Ovary (tissue), 10 donors: ENCODE measurements at places on chromosomes 16 and 17. TPM values are rescaled to one million over a fixed set of nuclear protein-coding genes. Genes with fewer than 3 reads are reported as not detected.

Gene TMED6
- total RNA-seq, result 0.74 TPM

Gene PROCA1
- 6.5 TPM for total RNA-seq

Gene STX1B
- 1.5 TPM for total RNA-seq

Gene ARL2BP
- total RNA-seq, result 53.0 TPM

Gene TRPV2
- total RNA-seq, result 10.4 TPM

Gene TUBB3
- total RNA-seq, result 2.4 TPM

Gene ADAD2
- not detected for total RNA-seq

Gene ODAD4
- 11.0 TPM for total RNA-seq

Gene PRSS8
- total RNA-seq, result not detected

Gene PYCARD
- total RNA-seq, result 9.4 TPM

Gene TMEM235
- not detected for total RNA-seq

Gene MLST8
- 24.5 TPM for total RNA-seq

Gene PRCD
- 4.6 TPM for total RNA-seq

DNA sequence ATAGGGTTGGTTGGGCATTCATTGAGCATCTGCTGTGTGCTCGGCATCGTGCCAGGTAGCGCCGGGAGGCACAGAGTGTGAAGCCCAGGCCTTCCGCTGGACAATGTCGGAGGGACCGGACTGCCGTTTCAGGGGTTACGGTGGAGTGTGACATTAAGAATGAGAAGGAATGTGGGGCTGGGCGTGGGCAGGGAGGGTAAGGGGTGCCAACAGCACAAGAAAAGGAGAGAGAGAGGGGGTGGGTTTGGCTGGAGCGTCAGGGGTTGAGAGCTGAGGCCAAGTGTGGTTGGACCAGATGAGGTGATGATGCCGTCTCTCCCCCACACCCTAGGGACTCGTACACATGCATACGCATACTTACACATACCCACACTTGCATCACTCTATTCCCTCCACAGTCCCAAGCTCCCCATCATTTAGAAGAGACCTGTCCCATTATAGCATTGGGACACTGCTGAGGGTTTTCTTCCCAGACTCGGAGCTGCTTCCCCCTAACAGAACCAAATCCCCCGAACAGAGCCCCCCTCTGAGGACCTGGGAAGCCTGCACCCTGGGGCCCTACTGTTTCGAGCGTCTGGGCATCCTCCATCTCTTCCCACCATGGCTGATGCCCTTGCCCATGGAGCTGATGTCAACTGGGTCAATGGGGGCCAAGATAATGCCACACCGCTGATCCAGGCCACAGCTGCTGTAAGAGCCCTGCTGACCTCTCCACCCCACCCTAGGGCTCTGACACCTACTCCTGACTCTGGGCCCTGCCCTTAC is 3.3 kb upstream of the KCTD11 start:
- DNase-seq, result peak; percentile 66

DNA sequence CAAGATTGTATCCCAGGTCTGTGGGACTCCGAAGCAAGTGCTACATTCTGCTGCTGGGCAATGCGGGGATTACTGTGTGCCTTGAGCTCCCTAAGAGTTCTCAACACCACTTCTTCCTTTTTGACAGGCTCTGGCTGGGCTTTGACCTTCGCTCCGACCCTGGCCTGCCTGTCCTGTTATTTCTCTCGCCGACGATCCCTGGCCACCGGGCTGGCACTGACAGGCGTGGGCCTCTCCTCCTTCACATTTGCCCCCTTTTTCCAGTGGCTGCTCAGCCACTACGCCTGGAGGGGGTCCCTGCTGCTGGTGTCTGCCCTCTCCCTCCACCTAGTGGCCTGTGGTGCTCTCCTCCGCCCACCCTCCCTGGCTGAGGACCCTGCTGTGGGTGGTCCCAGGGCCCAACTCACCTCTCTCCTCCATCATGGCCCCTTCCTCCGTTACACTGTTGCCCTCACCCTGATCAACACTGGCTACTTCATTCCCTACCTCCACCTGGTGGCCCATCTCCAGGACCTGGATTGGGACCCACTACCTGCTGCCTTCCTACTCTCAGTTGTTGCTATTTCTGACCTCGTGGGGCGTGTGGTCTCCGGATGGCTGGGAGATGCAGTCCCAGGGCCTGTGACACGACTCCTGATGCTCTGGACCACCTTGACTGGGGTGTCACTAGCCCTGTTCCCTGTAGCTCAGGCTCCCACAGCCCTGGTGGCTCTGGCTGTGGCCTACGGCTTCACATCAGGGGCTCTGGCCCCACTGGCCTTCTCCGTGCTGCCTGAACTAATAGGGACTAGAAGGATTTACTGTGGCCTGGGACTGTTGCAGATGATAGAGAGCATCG is 2.4 kb downstream of the SLC16A13 start:
- DNase-seq, result peak; percentile 33

GRCh38 chr17:66636111-66636510 is 198.8 kb upstream of the CACNG5 start:
- DNase-seq, result no peak

GRCh38 chr17:2369551-2370210 is 31.2 kb downstream of the MNT start:
- DNase-seq, result no peak

DNA sequence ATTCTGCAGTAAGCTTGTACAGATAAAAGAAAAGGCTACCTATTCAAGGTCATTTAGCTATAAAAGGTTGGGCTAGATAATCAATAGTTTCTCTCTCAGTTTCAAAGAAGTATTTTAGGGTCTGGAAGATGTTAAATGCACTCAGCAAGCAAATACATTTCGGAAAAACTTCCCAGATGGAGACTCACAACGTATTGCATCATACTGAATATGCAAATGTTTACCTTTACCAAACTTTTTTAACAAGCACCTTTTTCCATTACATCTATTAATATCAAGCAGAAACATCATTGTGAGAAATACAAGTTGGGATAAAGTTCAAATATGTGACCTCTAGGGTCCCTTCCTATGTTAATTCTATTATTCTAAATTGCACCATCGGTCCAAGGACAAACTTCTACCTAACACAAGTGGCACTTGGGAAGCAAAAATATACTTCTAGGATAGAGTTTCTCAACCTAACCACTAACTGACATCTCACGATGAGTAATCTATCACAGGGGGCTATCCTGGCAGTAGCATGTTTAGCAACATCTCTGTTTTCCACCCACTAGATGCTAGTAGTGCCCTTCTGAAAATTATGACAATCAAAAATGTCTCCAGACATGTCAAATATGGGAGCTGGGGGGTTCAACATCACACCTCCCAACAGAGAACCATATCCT is 14.5 kb downstream of the KANSL1 start:
- DNase-seq, result no peak

GRCh38 chr16:57092786-57093411 is 516 bp downstream of the CPNE2 start:
- DNase-seq, result peak; percentile 65

- DNase-seq, result peak; percentile 62
These were observed 1.3 kb upstream of the CDH3 start for GRCh38 chr16:68643847-68644246.

DNA sequence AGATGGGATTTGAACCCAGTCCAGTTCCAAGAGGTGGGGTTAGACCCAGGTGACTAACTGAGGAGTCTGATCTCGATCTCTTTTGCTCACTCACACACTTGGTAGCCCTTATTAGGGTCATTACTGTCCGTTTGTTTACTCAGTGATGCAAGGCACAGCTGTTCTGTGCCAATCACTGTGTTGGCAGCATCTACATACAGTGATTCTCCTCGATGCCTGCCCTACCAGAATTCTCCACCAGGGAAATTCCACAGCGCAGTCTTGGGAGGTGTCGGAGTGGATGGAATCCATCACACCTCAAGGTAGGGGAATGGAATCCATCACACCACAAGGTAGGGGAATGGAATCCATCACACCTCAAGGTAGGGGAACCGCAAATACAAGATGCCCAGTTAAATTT is 279.6 kb downstream of the MAF start:
- DNase-seq, result no peak

- no peak for DNase-seq
These were observed 1.1 kb upstream of the LLGL2 start for GRCh38 chr17:75524269-75524969.

GRCh38 chr17:66337866-66338485 is 35.6 kb downstream of the PRKCA start:
- no peak for DNase-seq

DNA sequence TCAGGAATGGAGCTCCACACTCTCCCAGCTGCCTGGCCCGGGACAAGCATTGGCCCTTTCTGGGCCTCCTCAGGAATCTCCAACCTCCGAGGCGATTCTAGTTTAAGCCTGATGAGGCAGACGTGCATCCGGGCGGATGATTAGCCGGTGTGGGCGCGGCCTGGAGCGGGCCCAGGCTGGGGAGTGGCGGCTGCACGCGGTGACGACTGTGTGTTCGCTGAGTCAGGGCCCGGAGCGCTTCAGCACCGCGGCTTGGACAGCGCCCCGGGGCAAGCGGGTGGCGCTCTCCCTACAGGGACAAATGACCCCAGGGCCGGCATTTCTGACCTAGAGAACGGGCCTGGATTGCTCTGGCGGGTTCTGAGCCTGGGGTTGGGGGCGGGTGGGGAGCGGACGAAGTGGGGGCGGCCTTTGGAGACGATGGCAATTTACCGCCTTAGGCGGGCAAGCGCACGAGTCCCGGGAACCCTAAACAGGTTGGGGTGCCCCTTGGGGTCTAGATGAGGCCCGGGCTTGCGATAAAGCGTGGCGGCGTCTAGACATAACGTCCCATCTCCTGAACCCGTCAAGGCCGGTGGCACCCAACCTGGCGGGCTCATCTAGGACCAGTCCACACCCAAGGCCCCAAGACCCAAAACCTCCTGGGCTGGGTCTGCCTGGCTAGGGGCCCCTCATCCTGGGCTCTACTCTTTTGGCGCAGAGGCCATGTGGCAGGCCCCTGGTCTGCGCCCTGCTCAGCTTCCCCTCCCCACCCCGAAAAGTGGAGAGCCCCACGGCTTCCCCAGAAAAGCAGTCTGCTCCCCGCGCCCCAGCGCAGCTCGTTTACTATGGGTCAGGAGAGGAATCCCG is 22.3 kb upstream of the ZNHIT3 start:
- DNase-seq, result peak; percentile 30

- DNase-seq, result no peak
These were observed 8.1 kb upstream of the OR2C1 start for GRCh38 chr16:3347586-3347985.

DNA sequence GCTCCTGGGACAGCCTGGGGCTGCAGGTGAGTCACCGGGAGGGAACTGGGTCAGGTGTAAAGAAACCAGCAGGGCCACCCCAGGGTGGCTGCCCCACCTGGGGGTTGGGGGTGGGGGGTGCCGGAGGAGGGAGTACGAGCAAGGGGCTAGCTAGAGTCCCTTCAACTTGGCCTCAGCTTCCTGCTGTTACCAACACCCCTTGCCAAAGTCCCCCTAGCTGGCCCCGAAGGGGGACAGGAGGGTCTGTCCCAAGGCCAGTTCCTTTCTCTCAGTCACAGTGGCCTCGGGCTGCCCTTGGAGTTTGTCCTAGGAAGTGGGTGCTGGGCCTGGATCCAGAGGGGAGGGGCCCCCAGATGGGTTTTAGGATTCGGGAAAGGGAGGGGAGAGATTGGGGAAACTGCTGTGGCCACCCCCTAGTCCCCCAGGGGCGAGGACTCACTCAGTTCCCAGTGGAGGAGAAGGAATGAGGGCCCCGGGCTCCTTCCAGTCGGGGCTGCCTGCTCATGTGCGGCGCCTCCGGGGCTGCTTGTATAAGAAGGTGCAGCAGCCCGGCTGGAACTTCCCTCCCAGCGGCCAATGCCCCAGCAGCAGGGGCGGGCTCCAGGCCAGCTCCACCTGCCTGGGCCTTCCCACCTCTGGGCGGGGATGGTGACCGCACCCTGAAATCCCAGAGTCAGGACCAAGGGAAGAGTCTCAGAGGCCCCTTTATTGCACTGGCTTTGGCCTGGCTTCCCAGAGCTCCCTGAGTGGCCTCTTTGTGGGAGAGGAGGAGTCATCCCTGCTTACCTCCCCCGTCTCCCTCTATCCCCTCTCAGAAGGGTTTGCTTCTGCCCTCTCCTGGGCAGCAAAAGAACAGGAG is 7.3 kb downstream of the ARHGAP27 start:
- no peak for DNase-seq

DNA sequence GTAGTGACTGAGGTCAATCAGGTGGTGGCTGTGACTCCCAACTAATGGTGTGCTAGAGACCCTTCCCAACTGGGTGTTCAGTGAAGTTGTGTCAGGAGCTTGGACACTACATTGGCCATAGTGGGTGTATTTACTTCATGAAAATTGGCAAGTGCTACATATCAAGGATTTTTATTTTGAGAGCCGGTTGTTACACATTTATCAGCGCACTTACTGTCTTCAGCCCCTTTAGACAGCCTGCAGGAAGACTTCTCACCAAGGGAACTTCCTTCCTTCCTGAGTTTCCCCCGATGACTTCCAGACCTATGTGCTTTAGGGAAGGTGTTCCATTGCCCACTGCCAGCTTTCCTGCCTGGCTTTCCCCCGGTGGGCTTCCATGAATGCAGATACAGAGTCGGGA is 261.2 kb downstream of the CBLN1 start:
- no peak for DNase-seq

- DNase-seq, result no peak
These were observed 130.5 kb downstream of the MAF start for GRCh38 chr16:79469999-79470398.

GRCh38 chr17:58280480-58281217 is at the start of gene MPO:
Gene MPO, minus strand, starts transcription at chr17:58280935. Its CDS starts 177 bp downstream, at chr17:58280758.
- DNase-seq, result no peak

DNA sequence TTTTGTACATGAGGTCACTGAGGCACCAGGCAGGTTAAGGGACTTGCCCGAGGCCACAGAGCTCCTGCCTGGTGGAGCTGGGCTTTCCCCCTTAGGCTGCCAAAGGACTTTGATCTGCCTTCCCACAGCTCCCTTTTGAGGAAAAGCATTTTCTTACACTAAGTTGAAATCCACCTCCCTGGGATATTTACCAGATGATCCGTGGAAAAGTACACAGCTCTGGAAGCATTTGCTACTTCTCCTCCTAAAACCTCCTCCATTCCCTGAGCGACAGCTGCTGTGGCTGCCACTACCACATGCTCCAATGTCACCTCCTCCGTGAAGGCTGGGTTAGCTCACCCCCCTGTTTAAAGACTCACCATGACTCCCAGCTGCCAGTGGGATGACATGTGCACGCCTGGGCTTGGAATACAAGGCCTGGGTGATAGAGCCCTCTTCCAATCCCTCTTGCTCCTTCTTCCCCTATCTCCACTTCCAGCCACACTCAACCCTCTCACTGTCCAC is 1.2 kb upstream of the MPRIP start:
- no peak for DNase-seq

DNA sequence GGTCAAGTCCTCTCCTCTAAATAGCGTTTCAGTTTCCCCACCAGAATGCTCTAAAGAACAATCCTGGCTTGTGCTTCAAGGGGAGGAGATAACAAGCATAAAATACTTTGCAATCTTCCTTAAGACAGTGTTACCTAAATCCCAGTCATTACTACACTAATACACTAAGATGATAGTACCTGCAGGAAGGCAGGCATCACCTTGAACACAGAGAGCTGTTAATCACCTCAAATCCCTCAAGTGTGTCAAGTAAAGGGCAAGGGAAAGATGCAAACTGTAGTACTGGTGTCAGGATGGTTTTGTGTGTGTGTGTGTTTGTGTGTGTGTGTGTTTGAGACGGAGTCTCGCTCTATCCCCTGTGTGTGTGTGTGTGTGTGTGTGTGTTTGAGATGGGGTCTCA is 36.8 kb downstream of the NACA2 start:
- DNase-seq, result no peak
